Activated CD4-positive, alpha-beta T cell treated with anti-CD3 and anti-CD28 coated beads, Interleukin-2, Interleukin-6, amounts not matched to agents 100 ng/mL and 50 ng/mL, durations not matched to agents 16 hours and 8 hours (primary cell): ENCODE measurements at places on chromosomes 3 and 15.

DNA sequence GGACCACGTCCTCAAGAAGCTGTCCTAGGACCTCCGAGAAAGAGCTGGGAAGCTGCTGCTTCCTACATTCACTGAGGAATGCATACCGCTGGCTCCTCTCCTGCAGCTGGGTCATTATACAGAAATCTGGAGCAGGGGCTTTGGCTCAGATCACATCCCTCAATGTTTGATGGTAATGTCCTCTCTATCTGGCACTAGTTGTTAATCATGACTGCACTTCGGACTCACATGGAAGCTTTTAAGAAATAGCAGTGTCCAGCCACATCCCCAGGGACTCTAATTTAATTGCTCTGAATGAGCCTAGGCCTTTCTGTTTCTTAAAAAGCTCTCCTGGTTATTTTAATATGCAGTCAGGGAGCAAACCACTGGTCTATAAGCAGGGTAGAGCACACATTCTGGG is 25.7 kb upstream of the MYRIP start:
- no peak for DNase-seq

DNA sequence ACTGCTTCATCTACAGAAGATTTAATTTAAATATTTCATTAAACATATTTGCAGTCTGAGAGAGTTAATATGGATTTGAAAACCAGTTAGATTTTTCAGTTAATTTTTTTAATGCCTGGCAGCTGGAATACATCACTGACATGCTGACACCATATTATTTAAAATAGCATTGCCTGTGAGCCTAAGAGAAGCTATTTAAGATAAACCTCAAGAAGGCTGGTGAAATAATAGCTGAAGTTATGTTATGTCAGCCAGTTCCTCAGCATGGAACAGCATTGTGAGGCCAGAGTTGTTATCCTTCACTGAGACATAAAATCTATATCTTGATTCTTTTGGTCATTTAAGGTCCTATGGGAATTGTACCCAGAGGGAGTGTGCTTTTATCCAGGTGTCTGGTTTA is 705.2 kb downstream of the NAALADL2 start:
- DNase-seq: no peak

GRCh38 chr3:56522374-56522773 is 34.6 kb upstream of the CCDC66 start:
- no peak for DNase-seq

GRCh38 chr3:9716801-9717555 is 13.3 kb downstream of the CPNE9 start:
- DNase-seq: no peak

DNA sequence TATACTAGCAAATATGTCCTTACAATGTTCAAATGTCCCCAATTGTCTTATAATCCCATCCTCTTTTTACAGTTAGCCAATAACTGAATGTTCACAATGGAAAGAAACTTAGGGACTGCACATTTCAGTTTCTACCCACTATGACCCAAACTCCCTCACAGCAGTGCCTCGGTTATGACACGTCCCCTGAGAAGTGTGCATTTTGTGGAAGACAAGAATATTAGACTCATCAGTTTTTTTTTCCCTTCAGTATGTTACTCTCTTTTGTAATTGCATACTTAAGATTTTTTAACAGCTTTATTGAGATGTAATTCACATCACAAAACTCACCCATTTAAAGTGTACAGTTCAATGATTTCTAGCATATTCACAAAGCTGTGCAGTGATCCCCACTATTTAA is 64.8 kb downstream of the IGF2BP2 start:
- no peak for DNase-seq

DNA sequence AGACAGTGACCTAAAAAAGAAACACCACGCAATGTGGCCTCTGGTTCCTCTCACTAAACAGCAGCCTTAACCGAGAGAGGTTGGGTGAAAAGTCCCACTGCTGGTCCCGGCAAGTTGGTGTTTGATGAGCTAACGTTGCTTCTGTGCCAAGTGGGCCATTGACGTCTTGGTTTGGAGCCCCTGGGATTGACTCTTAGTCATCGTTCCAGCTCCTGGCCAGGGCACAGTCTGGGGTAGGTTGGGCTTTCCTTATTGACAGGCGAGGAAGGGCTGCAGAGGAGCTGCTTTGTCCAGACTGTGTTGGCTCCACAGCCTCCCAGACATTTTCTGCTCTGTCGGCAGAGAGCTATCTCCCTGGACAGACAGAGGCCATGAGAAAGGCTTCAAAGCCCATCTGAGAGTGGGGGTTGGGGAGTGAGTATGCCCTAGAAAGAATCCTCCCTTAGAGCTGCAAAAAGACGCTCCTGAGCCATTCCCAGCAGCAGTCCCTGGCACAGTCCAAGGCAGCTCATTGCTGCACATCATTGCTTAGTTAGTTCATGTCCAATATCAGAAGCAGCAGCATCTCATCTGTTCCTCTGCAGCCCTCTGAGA is 28.6 kb upstream of the C3orf80 start:
- no peak for DNase-seq

DNA sequence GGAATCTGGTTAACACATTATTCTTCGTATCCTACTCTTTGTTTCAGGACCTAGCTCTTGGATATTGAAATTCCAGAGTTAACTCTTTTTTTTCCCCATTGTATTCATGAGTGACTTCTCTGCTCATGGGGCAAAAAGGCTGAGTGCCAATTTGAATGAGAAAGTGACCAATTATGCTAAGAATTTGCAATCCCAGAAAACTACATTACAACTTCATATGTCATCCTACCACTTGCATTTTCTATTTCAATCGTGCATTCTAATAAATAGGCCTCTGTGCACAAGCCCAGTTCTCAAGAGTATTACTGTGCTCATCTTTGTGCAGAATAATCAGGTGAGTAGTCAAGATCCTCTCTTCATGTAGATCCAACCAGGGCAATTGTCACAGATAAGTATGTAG is 537.8 kb downstream of the OTOL1 start:
- DNase-seq: no peak

DNA sequence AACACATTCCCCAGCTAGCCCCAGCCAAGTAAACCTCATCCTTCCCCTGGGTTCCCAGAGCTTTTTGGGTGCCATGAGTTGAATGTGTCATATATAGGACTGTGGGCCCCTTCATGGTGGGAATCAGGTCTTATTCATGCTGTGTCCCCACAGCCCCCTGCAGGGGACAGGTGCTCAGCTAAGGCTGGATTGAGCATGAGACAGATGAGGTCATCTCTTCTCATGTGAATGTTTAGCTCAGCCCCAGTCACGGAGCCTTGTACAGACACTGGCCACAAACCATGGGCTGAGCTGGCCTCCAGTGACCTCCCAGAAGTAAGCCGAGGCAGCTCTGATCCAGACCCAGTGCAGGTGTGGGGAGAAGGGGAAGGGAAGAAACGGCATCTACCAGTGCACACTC is 70.7 kb downstream of the C3orf70 start:
- DNase-seq: no peak

GRCh38 chr3:152621006-152621868 is 213.7 kb upstream of the P2RY1 start:
- no peak for DNase-seq

GRCh38 chr3:192514754-192515663 is 212.3 kb downstream of the FGF12 start:
- no peak for DNase-seq

- DNase-seq: no peak
Measured at GRCh38 chr3:123586968-123587367, 2.1 kb upstream of the HACD2 start.

DNA sequence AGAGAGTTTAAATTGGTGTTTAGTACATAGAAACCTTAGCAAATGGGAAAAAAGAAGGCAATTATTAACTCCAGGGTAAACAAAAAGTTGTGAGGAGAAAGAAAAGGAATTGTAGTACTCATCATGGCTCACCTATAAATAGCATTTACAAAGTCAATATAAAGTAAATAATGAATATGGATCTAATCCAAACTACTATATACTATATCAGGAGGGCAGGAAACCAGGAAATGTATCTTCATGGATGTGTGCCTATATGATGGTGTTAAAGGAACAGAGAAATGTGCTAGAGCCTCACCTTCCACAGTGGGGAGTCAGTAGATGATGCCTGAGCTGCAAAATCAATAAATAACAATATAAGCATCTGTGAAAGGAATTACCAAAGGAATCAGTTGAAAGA is 208.9 kb downstream of the FAM43A start:
- no peak for DNase-seq

DNA sequence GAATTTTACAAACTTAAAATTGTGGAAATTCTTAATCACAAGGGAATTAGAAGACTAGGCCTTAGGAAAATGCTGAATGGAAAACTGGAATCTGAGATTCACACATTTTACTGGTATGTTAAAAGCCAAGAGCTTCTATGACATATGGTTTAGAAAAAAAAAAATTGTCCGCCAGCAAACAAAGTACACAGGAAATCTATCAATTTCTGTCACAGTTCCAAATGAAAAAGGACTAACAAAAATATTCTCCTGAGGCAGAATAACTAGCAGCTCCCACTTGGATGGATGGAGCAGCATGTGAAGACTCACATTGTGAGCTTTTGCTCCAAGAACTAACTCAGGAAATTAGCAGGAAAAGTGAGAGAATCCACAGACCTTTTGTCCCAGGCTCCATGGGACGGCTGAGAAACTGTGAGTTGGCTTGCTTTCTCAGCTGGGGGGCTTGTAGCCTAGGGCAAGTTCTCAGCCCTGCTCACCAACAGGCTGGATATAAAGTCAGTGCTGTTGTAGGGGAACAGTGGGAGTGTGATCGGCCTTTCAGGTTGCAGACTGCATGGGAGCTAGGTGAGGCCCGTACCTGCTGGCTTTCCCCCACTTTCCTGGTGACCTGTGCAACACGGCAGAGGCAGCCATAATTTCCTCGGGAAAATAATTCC is 731.1 kb upstream of the SGO1 start:
- no peak for DNase-seq

- DNase-seq: no peak
Measured at GRCh38 chr3:14957153-14957552, 9.8 kb downstream of the NR2C2 start.

- DNase-seq: no peak
Measured at GRCh38 chr3:14991818-14992612, 44.6 kb downstream of the NR2C2 start.

DNA sequence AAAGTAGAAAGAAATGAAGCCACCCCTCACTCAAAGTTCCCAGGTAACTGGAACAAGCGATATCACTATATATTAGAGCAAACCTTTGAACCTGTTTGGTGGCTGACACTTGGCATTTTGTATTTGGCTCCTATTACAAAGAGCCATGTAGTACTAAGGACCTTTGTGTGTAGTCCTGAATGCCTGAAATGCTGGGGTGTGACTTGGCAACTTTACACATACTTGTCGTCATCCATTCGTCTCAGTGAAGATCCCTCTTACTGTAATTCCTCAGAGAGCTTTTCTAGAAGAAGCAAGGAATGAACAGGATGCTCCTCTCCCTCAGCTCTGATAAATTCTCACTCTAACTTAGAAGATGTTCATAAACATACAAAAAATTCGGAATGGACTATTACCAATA is 216.1 kb upstream of the CDIN1 start:
- no peak for DNase-seq
